ENCODE measurements at places on chromosomes 16 and 17.
A peak's percentile ranks its signal among the peaks of the same experiment; 100 is the strongest.

DNA sequence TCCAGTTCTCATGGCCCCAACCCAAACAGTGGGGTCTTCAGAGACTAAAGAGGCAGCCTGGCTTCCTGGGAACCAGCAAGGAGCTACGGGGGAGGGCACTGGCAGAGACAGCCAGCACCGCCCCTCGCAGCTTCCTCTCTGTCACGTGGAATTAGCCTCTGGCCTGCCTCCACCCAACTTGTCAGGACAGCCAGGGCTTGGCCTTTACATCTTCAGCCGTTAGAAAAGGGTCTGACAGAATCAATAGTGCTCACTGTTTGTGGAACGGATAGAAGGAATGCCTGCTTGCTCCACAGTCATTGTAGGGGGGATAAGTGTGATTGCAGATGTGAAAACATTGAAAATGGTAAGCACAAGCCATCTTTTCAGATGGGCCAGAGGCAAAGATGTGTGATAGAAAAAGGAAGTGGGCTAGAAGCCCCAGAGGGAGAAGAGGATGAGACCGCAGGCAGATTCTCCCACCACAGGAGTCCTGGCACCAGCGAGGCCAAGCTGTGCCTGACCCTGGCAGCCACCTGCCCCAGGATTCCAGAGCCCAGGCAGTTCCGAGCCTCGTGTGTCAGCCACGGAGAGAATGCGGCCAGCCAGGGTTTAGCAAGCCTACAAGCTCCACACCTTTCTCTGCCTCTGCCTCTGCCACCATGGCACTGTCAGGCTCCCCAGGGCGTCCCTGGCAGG lies 18.6 kb downstream of the GRIN2C start:
- no peak for DNase-seq

GRCh38 chr16:1505073-1505844 lies 12.1 kb downstream of the TELO2 start:
- no peak for DNase-seq

DNA sequence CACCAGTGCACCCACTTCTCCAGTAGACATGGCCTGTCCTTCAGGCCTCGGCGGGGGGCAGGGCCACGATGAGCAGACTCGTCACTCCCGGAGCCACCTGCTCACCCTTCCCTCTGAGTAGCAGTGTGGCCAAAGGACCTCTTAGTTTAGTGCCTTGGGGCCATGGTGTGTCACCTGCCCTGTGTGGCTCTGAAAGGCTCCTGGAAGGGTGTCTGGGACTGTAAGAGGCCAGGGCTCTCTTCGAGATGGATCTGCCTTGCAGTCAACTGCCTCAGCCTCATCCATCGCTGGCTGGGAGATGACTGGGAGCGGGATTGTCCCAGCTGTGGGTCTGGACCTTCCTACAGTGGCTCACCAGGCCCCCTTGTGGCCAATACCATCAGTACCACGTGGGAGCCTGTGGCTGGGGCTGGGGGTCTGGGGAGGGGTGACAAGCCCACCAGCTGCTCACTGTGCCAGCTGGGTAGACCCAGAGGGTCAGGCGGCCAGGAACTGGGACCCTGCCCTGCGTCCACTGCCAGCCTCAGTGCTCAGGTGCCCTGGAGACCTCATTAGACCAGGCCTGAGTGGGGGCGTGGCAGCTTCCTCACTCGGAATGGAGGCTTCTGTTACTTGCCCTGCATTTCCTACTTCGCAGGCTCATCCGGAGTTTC lies 133.4 kb downstream of the OR1D5 start:
- peak; percentile 67 for DNase-seq

- DNase-seq, result no peak
Measured at GRCh38 chr17:78766743-78767294, 15.3 kb downstream of the CYTH1 start.

GRCh38 chr16:8712589-8713361 lies 38.4 kb downstream of the ABAT start:
- DNase-seq, result no peak

- no peak for DNase-seq
Measured at GRCh38 chr17:82397449-82398335, 20.5 kb upstream of the HEXD start.

DNA sequence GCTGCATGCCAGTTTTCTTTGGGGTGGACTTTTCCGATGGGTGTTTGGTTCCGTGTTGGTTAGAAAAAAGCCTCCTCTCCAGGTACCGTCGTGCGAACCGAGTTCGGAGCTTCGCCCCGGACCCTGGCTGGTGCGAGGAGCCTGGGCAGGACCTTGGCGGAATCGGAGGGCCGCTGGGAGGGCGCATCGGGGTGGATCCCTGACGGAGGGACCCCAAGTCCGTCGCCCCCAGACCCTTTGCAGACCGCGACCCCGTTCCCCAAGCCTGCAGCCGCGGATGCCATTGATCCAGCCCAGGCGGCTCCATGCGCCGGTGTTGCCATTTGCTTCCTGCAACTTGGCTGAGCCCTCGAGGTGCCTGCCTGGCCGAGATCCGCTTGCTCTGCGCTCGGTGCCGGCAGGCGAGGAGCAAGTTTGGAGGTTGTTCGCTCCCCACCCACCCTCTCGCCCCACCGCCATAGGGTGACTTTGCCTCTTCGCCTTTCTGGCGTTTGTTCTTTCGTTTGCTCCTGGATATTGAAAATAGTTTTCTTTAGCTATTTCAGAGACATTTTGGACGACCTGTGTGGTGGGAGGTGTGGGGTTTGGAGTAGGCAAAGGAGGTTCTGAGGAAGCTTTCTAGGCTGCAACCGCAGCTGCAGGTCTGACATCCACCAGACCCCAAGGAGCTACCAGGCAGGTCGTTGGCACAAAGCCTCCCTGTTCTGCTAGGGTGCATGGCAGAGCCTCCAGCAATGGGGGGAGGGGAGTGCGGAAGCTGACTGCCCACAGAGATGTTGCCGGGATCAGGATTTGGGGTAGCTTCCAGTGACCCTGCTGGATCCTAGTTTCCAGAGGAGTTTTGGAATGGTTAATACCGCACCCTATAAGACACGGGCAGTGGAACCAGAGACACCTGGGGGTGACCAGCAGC lies 58.2 kb downstream of the RAP1GAP2 start:
- DNase-seq, result no peak

DNA sequence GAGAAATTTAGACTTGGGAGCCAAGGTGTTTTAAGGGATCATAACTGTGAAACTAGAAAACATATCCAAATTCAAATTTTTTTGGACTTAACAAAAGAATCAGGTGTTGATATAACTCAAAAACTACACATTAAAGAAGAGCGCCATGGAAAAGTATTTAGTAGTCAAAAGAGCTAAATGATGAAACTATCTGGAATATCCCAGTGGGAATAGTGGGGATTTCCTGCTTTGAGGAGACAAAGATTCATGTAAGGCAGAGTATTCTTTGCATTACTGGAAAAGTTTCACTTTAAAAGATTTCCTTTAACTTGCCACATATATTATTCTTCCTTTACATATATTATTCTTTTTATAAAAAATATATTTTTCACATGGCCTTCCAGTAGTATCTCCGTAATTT lies 40.3 kb upstream of the VPS4A start:
- no peak for DNase-seq
